Thymus (tissue), 14 donors: ENCODE measurements at places on chromosomes 13 and 19. TPM values are rescaled to one million over a fixed set of nuclear protein-coding genes. Genes with fewer than 3 reads are reported as not detected.

GRCh38 chr13:25980255-25980654 lies 71.6 kb downstream of the SHISA2 start:
- H3K4me1 ChIP-seq, result peaks cover 4% of the 10 kb centered on the region
- no peaks in the 10 kb centered on the region for H3K27me3 ChIP-seq
- no peak overlapping the region for H3K4me3 ChIP-seq
- no peaks in the 10 kb centered on the region for H3K36me3 ChIP-seq

DNA sequence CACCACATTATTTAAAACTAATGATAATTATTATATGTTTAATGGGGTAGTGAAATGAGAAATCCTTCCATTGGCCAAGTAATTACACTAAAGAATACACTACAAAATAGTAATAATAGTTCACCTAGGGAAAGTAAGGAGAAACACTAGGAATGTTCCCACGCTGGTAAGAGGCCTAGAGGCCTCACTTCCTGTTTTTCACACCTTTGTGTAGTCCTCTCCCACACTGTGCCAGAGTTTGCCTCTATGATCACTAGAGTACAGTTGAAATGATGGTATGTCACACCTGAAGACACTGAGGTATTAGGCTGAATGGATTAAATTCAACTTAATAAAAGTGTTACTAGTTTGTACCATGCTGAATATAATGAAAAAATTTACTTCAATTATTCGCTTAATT lies 1348.0 kb upstream of the ATXN8OS start:
- no peak overlapping the region for H3K27ac ChIP-seq
- no peak for DNase-seq
- no peak overlapping the region for H3K4me3 ChIP-seq
- H3K36me3 ChIP-seq, result no peaks in the 10 kb centered on the region

DNA sequence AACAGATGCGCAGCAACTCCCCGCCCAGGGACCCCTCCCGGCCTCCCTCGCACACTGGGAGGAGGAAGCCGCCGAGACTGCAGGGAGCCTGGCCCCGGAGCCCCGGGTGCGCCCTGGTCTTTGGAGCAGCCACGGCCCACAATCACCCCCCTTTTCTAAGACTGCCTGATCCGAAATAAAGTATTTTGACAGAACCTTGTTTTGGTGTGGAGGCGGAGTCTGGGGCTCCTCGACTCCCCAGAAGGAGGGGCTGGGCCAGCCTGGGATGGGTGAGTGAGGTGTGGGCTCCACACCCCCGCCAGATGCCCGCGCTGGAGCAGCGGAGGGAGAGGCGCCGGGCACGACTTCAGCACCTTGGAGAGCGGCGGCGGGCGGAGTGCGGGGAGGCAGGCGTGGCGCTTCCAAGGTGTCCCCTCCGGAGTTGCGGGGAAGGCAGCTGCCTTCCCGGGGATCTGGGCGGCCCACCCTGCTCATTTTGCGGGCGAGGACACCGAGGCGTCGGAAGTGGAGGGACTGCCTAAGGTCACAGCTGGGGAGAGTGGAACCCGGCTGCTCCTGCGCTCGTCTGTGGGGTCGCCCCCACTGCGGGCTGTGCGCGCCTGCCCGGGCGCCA lies 9.4 kb downstream of the SIRT6 start:
- H3K36me3 ChIP-seq, result no peaks in the 10 kb centered on the region
- H3K4me3 ChIP-seq, result no peak overlapping the region
- no peaks in the 10 kb centered on the region for H3K4me1 ChIP-seq
- no peak overlapping the region for H3K27ac ChIP-seq
- peaks cover 23% of the 10 kb centered on the region for H3K27me3 ChIP-seq

GRCh38 chr13:85771856-85772255 lies 27.4 kb downstream of the SLITRK6 start:
- H3K27me3 ChIP-seq, result no peaks in the 10 kb centered on the region
- no peak overlapping the region for H3K4me3 ChIP-seq
- no peak for DNase-seq
- no peaks in the 10 kb centered on the region for H3K4me1 ChIP-seq
- H3K36me3 ChIP-seq, result no peaks in the 10 kb centered on the region

GRCh38 chr13:109783815-109784589 lies 2.4 kb downstream of the IRS2 start:
- no peak for DNase-seq
- H3K27ac ChIP-seq, result no peak overlapping the region
- H3K4me1 ChIP-seq, result peaks cover 12% of the 10 kb centered on the region
- peaks cover 26% of the 10 kb centered on the region for H3K27me3 ChIP-seq
- H3K4me3 ChIP-seq, result peak overlapping the region; percentile 85
- peaks cover 6% of the 10 kb centered on the region for H3K36me3 ChIP-seq

GRCh38 chr13:33694546-33694945 lies 123.4 kb upstream of the RFC3 start:
- H3K4me1 ChIP-seq, result no peaks in the 10 kb centered on the region
- H3K4me3 ChIP-seq, result no peak overlapping the region
- DNase-seq, result no peak
- no peak overlapping the region for H3K27ac ChIP-seq

DNA sequence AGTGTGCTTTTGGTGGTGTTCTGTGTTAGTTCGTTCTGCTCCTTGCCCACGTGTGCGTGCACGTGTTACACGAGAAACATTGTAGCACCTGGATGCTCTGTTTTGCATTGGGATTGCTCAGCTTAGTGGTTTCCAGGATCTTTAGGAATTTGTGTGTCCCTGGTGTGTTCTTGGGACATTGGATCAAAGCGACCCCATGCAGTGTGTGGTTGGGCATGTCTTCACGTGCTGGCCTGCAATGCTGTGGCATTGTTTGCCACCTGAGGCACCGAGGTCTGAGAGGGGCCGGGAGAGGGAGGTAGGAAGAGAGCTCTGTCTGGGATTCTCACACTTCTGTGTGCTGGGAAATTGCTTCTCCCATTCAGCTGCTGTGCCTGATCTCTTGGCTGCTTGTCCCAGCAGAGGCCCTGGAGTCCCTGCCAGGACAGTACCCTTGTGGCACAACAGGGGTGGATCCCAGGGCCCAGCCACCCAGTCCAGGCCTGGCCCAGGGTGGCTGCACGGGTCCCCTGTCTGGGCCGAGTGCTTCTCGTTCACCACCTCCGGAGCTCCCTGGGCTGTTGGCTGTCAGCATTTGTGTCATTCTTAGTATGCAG lies 11.3 kb downstream of the PLEKHJ1 start:
- H3K27me3 ChIP-seq, result no peaks in the 10 kb centered on the region
- H3K4me1 ChIP-seq, result no peaks in the 10 kb centered on the region
- DNase-seq, result no peak
- peaks cover 82% of the 10 kb centered on the region for H3K36me3 ChIP-seq

DNA sequence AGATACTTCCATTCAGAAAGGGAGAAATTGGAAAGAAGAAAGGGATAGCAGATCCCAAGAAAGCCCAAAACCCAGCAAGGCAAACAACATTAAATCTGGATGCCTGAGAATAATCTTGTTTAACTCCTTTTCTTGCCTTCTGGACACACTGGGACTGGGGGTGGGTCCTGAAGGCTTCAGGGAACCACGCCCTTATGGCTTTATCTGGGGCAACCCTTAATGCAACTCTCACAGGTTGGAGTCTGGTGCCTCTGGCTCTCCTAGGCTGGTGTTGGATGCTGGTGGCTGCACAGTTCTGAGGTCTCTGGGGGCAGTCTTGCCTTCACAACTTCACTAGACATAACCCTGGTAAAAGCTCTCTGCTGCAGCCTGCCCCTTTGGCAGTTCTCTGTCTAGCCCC lies 27.9 kb downstream of the PAN3 start:
- no peaks in the 10 kb centered on the region for H3K36me3 ChIP-seq
- no peak for DNase-seq
- H3K4me1 ChIP-seq, result no peaks in the 10 kb centered on the region
- no peak overlapping the region for H3K27ac ChIP-seq
- no peak overlapping the region for H3K4me3 ChIP-seq

DNA sequence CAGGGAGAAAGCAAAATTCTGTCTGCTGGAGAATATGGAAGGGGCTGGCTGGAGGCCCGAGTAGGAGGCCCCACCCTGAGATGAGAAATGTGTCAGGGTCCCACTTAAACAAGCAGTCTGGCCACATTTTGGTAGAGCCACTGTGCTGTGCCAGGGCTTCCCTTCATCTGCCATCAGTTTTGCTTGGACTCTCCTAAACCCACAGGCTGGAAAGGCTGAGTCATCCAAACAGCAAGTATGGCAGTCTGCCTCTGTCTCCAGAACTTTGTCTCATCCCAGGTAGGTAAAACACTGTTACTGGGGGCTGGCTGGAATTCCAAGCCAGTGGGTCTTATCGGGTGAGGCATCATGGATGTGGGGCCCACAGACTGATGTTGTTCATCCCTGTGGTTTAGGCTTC lies 1390.6 kb downstream of the UQCRFS1 start:
- H3K27me3 ChIP-seq, result no peaks in the 10 kb centered on the region
- DNase-seq, result no peak
- no peaks in the 10 kb centered on the region for H3K36me3 ChIP-seq
- H3K4me3 ChIP-seq, result no peak overlapping the region

DNA sequence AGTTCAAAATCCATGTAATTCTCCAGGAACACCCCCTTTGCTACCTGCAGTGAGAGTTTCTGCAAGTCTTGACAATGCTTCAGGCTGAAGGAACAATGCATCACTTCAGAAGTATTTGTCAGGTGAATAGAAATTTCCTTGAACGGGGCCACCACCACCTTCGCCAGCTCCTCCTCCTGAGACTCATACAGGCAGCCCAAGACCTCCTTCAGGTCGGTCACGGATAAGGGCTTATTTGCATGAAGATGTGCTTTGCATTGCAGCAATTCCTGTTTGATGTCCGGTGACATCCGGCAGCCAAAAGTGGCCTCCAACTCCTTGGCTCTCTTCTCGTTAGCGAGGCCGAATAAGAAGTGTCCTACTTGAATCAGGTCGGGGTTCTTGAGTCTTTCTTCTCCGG lies 8.4 kb downstream of the NLRP7 start:
- H3K4me1 ChIP-seq, result no peaks in the 10 kb centered on the region
- H3K4me3 ChIP-seq, result no peak overlapping the region
- no peaks in the 10 kb centered on the region for H3K27me3 ChIP-seq

GRCh38 chr13:32497589-32497988 lies 41.0 kb downstream of the N4BP2L2 start:
- H3K27ac ChIP-seq, result no peak overlapping the region
- H3K27me3 ChIP-seq, result no peaks in the 10 kb centered on the region
- no peaks in the 10 kb centered on the region for H3K4me1 ChIP-seq
- no peak for DNase-seq
- no peak overlapping the region for H3K4me3 ChIP-seq

GRCh38 chr13:27977476-27978300 lies 8.6 kb upstream of the CDX2 start:
- DNase-seq, result no peak
- H3K27ac ChIP-seq, result no peak overlapping the region
- H3K4me1 ChIP-seq, result no peaks in the 10 kb centered on the region
- H3K4me3 ChIP-seq, result no peak overlapping the region
- H3K27me3 ChIP-seq, result peaks cover 100% of the 10 kb centered on the region

DNA sequence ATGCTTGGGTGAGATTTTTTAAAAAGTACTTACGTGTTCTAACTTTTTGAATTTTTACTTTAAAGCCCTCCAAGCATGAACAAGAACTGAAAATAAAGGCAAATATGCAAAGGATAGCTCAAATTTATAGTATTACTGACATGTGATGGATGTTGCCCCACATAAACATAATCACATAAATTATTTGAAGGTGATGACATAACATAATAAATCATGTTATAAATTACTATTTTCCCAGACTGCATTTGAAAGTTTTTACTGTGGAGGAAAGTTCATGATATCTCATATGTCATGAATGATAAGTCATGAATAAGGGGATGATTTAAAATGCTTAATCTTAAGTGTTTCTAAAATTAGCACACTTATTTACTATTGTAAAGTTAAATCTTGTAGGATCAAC lies 705.7 kb upstream of the SLITRK1 start:
- DNase-seq, result no peak
- no peaks in the 10 kb centered on the region for H3K36me3 ChIP-seq
- no peak overlapping the region for H3K4me3 ChIP-seq
- no peaks in the 10 kb centered on the region for H3K4me1 ChIP-seq

DNA sequence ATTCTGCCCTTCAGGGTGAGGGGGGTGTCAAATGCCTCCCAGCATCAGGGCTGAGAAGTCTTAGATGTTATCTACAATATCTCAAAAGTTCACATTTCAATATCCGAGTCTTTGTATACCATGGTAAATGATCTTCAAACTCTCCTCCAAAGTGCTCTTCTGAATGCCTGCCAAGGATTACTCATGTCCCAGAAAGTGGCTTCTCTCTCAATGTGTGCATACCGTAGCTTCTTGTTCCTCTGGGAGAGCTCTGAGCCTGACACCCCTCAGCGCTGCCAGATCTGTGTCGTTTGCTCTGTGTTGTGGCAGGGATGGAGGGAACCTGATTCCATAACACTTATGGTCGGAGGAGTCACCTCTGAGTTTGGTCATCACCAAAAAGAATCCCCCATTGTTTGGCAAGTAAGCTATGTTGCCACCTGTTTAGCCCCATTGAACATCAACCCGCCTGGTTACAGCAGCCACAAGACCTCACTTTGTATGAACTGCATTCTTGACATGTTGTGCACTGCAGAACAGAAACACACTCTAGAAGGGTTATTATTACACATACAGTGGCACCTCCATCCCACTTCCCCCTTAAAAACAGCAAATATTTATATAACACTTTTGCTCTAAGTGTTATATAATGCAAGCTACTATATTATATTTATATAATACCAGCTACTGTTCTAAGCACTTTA lies 163.1 kb upstream of the MIR17HG start:
- no peaks in the 10 kb centered on the region for H3K4me1 ChIP-seq
- H3K36me3 ChIP-seq, result no peaks in the 10 kb centered on the region
- H3K27ac ChIP-seq, result no peak overlapping the region
- no peaks in the 10 kb centered on the region for H3K27me3 ChIP-seq

DNA sequence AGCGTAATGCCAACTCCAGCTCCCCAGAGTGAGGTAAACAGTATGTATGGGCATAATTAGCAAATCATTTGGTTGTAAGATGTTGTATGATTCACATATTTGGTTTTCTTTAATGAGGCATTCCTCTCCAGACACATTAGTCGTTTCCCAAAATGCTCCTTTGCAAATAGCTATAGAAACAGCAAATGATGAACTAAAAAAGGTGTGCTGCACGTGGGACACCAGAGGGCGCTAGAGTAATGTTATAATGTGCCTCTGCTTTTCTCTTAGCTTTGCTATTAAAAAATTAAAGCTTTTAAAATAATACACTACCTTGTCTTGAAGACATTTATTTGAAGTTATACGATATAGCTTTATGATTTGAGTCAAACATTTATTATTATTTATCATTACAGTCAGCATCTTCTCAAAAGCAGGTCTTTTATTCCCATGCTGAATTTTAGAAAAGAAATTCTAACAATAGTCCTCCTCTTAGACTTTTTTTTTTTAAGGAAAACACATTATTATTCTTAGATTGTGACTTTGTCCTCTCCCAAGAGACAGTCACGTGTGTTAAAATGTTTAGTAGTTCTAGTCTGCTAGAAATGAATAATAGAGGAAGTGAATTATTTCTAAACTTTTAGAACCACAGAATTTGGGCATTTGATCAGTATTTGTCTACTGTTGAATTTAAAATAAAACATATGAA lies 121.6 kb upstream of the FRY start:
- H3K27me3 ChIP-seq, result no peaks in the 10 kb centered on the region
- DNase-seq, result peak; percentile 71
- no peak overlapping the region for H3K4me3 ChIP-seq
- H3K4me1 ChIP-seq, result no peaks in the 10 kb centered on the region

- DNase-seq, result no peak
- H3K36me3 ChIP-seq, result no peaks in the 10 kb centered on the region
- no peak overlapping the region for H3K4me3 ChIP-seq
- no peaks in the 10 kb centered on the region for H3K27me3 ChIP-seq
Observed at GRCh38 chr13:24365191-24365590, 55.8 kb downstream of the C1QTNF9 start.

Gene HCN2
- total RNA-seq, result 0.05 TPM

Gene METTL21C
- not detected for total RNA-seq

Gene SPIB
- total RNA-seq, result 8.1 TPM

Gene ZNF850
- 1.7 TPM for total RNA-seq

Gene TJP3
- 1.4 TPM for total RNA-seq

Gene CEACAM4
- total RNA-seq, result 0.52 TPM

Gene CYP2A7
- total RNA-seq, result not detected

Gene OLFM4
- total RNA-seq, result 6.5 TPM

Gene DLEU7
- total RNA-seq, result 27.9 TPM

Gene CBARP
- total RNA-seq, result 0.09 TPM
